Activated T-cell treated with anti-CD3 and anti-CD28 coated beads for 24 hours (primary cell): ENCODE measurements at places on chromosomes 2 and 18.

DNA sequence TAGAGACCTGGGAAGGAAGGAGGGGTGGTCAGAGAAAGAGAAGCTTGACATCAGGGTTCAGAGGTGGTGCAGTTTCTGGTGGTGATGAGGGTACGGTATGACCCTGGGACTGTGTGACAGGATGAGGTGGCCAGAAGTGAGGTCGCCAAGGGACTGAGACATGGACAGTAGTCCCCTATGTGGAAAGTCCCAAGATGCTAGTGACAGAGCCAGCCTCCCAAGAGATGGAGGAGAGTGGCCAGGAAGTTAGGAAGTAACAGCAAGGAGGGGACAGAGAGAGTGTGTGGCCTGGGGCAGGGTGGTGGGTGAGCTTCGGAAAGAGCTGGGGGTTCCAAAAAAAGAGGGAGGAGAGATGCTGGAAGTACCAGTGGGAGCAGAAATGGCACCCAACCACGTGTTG lies 66.0 kb downstream of the SMAD7 start:
- no peak for DNase-seq

GRCh38 chr2:129087133-129087813 lies 768.6 kb upstream of the HS6ST1 start:
- no peak for DNase-seq

- DNase-seq: no peak
Observed at GRCh38 chr2:100765481-100765880, 54.5 kb upstream of the NPAS2 start.

GRCh38 chr2:64359892-64360657 lies 93.9 kb upstream of the LGALSL start:
- peak; percentile 61 for DNase-seq

- DNase-seq: no peak
Observed at GRCh38 chr18:48152549-48152948, 222.1 kb upstream of the SMAD2 start.

- DNase-seq: no peak
Observed at GRCh38 chr2:88949336-88949735, 257.9 kb downstream of the RPIA start.

DNA sequence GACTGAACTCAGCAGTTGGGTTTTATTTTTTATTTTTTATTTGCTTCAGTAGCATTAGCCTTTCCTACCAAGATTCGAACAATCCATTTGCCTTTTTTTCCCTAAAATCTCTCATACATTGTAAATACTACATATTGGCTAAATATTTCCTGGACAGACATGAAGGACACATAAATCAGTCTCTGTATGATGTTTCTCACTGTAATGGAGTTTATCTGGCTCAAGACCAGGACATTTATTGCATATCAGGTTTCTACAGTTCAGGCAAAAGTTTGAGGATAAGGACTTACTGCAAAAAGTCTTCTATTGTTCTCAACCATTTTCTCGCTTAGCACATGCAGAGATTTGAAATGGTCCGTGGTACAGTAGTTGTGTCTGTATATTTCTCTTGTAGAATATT lies 3.3 kb downstream of the CLUL1 start:
- no peak for DNase-seq

- no peak for DNase-seq
Observed at GRCh38 chr2:119276864-119277263, 53.2 kb downstream of the STEAP3 start.

- no peak for DNase-seq
Observed at GRCh38 chr2:218482651-218483050, 63.7 kb downstream of the VIL1 start.

GRCh38 chr2:9760902-9761228 lies 82.4 kb upstream of the TAF1B start:
- no peak for DNase-seq

DNA sequence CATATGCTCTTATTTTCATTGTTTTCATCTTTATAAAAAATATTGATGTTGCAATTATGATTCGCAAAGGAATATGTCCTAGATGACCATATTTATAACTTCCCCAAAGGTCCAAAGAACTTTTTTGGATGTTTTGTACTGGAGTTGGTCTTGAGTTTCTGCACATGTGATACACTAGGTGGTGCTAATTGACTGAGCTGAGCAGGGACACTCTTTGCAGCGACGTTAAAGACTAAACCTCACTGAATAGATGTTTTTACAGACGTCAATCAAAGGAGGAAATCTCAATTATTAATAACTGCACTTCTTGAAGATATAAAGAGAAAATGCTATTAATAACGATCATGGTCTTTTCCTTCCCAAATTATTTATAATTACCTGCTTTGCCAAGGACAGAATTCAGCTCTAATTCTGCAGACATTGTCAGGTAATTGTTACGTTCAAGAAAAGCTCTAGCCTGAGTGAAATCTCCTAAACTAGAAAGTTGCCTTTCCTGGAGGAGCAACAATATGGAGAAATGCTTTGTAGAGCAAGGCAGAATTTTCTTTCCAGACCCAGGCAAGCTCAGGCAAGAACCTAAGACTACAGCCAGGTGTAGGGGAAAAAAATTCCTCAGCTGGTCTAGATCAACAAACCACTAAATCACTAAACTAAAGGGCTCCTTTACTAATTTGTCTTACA lies 119.3 kb upstream of the RBBP8 start:
- no peak for DNase-seq

DNA sequence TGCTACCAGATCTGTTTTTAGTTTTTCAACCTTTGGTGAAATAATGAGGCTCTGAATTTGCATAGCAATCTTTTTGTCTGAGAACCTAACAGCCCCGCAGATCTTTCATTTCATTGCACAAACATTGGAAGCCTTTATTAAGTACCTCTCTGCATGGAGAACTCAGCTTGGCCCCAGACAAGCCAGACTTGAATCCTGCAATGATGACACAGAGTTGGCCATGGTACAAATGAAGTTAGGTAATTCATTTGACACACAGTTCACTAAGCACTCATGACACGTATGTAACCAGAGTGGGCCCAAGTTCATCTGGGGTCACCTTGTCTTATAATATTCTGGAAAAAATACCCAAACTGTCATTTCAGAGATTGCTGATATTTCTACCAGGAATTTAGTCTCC lies 439.1 kb upstream of the ID2 start:
- DNase-seq: no peak

- no peak for DNase-seq
Observed at GRCh38 chr2:241812730-241813643, 4.0 kb downstream of the NEU4 start.

DNA sequence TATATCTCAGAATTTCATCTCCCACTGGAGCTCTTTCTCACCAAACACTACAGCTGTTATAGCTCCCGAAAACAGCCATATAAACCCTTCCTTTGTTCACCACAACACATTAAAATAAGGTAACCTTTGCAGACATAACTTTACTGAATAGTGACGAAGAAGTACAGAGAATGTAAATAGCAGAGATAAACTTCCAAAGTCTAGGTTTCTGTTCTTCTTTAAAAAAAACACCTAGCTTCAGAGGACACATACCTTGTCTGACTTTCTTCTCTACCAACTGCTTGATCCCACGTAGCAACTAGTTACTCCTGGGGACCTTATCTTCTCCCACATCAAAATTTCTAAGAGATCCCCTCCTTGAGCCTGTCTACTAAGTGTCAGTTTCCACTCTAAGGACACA lies 32.3 kb downstream of the ATL2 start:
- no peak for DNase-seq

DNA sequence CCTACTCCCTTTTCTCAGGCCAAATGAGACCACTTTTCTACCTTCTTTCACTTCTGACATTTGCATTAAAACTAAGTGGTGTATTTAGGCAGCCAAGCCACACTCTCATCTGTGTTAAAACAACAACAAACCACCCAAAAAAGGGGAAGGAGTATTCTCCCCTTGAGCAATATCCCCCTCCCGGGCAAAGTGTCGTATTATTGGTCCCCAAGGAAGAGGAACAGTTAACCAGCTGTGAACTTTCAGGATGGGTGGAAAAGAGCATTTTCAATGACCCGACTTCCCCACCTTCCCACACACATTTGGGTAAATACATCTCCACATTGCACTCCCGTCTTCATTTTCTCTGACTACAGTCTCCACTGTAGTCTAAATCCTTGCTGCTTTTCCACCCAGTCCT lies 44.3 kb downstream of the FEZ2 start:
- no peak for DNase-seq

GRCh38 chr2:11797846-11798245 lies 51.4 kb downstream of the LPIN1 start:
- no peak for DNase-seq

DNA sequence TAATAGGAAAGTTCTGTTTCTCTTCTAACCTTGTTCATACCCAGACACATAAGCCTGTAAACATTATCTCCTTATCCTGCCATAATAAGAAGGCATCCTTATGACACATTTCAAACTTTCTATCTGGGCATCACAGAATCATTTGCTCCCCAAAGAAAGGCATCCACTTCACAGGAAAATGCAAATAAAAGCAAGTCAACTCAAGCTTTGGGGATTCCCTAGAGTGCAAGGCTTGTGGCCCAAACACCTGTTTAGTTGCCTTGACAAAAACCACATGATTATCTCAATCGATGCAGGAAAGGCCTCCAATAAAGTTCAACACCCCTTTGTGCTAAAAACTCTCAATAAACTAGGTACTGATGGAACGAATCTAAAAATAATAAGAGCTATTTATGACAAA lies 195.7 kb upstream of the GALNT5 start:
- DNase-seq: no peak

DNA sequence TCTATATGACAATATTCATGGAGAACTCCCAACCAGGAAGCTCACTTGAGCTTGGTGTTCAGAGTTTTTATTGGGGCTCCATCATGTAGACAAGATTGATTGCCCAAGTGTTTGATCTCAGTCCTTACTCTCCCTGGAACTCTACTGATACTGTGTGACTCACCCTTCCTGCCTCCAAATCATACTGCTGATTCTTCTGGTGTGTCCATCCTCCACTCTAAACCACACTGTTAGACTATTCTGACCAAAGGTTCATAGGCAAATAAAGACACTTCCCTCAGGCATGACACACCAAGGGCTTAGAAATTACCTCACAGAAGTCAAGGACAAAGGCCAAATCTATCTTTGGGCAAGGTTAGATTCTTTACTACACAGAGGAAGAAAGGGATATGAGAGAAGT lies 107.9 kb upstream of the CDH20 start:
- DNase-seq: no peak

- DNase-seq: no peak
Observed at GRCh38 chr2:219576505-219577388, 4.6 kb downstream of the INHA start.

DNA sequence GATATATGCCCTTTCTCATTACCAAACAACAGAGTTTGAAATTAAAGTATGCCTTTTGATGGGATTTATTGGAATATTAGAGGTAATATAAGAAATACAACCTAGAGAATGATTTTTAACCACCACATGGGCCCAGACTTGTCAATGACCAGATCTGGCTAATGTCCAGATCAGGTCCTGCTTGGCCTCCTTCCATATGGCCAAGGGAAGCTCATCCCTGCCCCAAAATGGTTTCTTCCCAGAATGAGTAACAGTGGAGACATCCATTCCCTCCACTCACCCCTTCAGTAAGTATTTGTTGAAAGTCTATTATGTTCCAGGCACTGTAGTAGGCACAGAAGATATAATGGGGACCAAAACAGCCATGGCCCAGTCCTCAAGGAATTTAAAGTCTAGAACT lies 54.9 kb downstream of the ANTXR1 start:
- DNase-seq: no peak

GRCh38 chr2:191657977-191658376 lies 20.0 kb upstream of the NABP1 start:
- no peak for DNase-seq

DNA sequence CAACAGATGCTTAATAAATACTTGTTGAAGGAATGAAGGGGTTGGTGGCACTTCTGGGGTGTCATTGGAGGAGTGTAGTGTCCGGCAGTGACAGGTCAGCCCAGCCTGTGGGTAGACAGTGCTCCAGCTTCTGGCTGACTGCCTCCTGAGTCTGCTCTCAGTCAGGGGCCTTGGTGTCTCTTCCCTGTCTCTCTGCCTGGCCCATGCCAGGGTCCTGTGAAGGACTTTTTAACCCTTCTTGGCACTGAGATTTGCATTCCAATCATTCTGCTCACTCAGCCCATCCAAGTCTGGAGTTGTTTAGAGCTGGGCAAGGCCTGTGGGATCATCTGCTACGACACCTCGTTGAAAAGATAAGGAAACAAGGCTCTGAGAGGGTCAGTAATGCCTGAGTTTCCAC lies 1.4 kb upstream of the KCNK3 start:
- no peak for DNase-seq

GRCh38 chr18:28714498-28714897 lies 537.6 kb upstream of the CDH2 start:
- DNase-seq: no peak

DNA sequence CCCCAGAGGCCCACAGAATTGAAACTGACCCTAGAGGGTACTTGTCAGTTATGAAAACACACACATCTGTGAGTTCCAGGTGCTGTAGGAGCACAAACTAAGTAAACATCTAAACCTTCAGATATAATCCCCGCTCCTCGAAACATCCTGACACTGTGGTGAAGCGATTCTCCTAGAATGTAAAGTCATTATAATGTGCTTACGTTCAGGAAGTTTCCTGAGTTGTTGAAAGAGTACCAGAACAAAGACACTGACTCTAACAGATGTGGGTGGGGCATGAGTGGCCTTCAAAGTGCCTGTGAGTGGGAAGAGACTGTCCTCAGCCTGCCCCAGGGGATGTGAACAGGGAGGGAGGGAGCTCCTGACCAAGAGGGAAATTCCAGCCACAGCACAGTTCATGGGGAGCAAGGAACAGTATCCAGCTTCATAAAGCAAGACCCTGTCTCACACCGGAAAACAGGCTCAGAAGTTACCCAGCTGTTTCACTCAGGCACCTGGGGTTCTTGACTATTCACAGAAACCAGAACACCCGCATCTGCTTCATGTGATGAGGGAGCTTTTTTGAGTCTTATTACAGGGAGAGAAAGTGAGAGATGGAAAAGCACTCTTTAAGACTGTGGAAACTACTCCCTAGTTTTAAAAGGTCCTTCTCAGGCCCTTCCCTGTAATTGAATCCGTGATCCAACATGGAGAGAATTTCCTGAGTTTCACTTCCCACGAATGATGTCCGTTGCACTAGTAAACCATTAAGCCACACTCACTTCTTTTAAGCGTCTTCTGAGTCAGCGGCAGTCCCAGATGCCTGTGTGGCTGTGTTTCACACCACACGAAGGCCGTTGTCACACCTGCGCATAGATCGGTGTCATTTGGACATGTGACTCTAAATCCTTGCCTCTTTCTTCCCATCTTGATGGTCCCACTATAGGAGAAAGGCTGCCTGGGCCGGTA lies 88.6 kb upstream of the EML6 start:
- no peak for DNase-seq

DNA sequence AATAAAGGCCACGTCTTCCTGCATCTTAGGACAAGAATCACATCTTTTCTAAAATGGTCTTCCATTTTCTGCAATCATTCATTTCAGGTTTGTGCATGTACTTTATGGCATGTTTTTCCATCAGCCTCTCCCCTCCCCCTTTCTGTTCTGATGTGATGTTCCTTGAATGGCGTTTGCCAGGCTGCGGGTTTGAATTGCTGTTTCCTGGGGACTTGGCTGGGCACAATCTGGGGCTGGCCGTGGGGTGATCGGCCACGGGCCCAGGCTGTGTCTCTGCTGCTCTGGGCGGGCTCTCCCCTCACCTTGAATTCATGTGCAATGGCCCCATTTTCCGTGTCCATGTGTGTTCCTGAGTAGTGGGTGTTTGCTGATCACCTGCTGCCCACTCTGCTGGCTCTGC lies 15.2 kb downstream of the DGKD start:
- DNase-seq: no peak
